Large intestine (tissue), 12 donors: ENCODE measurements at places on chromosomes 11 and 22. TPM values are rescaled to one million over a fixed set of nuclear protein-coding genes. Genes with fewer than 3 reads are reported as not detected.

DNA sequence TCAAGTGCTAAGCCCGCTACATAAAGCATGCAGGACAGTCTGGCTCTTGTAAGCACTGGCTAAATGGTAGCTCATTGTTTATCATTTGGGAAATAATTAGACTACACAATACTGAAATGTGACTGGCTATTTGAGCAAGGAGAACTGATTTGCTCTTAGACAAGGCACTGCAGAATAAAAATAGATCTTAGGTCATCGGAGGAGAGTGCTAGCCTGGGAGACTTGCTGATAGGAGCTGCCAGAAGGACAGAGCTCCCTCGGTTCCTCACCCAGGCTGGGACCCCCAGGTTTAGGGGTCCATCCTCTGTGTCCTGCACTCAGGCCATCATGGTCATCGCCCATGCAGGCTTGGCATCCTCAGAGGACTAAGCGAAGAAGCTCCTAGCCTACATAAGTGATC lies 184.4 kb upstream of the NCAM1 start:
- no peak for DNase-seq

- no peak for DNase-seq
These were observed 60.1 kb downstream of the TRPC6 start for GRCh38 chr11:101523634-101524260.

DNA sequence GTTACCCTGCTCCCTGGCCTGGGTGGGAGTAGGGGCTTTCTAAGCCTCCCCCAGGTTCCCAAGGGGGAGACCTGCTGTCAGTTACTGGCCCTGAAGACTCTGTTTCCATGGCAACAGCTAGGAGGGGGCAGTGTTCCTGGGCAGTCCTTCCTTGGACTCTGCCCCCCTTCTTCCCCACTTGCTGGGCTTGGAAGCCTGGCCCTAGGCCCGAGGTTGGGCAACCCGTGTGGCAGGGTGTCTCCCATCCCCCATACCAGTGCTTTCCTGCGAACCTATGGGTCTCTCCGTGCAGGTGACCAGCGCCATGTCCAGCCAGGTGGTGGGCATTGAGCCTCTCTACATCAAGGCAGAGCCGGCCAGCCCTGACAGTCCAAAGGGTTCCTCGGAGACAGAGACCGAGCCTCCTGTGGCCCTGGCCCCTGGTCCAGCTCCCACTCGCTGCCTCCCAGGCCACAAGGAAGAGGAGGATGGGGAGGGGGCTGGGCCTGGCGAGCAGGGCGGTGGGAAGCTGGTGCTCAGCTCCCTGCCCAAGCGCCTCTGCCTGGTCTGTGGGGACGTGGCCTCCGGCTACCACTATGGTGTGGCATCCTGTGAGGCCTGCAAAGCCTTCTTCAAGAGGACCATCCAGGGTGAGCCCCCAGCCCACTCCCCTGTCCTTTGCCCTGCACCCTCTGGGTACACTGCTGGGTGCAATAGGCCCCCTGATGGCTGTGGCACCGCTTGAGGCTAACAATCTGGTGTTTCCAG lies 1.7 kb downstream of the ESRRA start:
- peak; percentile 90 for DNase-seq

GRCh38 chr11:2612884-2613571 lies 86.8 kb downstream of the KCNQ1OT1 start:
- peak; percentile 56 for DNase-seq

GRCh38 chr11:75768909-75769771 lies 562 bp downstream of the DGAT2 start:
- DNase-seq = no peak

DNA sequence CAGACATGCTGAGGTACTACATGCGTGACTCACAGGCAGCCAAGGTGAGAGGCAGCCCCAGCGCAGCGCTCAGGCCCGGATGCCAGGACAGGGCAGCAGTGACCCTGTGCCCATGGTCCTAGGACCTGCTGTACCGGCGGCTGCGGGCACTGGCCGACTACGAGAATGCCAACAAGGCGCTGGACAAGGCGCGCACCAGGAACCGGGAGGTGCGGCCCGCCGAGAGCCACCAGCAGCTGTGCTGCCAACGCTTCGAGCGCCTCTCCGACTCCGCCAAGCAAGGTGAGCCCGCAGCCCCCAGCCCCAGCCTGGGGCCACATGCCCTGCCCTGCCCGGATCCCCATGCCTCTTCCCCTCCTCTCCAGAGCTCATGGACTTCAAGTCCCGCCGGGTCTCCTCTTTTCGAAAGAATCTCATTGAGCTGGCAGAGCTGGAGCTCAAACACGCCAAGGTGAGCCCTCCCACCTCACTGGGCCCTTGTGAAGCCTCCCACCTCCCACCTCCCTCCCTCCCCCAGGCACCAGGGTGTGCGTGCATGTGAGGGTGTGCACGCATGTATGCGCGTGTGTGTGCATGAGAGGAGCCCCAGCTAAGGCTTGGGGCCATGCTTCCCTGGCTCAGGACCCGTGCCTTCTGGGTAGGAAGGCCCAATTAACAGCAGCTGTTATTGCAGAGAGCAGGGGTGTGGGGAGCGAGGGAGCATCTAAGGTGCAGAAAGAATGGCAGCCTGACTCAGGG lies 5.3 kb downstream of the CFL1 start:
- DNase-seq = peak; percentile 4

DNA sequence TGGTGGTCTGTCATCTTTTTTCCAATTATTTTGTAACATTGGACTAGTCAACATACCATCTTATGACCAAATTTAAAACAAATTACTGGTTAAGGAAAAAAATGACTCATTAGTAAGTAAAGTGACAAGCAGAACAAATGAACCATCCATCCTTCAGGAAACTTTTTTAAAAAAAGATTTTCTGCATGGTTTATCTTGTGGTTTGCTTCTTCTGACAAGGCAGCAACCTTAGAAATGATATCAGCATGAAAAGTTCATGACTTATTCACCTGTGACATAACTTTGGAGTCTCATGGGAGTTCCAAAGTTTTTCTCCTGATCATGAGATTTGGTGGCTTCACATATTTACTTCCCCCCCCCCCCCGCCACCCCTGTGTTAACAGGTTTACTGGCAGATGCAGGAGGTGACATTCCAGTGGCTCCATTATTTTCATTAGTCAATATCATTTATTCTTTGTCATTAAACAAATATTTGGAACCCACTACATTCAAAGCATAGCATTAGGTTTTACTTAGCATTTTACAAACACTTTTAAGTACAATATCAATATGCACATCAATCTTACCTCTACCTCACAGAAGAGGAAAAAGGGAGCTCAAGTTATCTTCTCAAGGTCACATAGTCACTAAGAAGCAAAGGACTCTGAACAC lies 40.7 kb downstream of the DCUN1D5 start:
- no peak for DNase-seq

Gene SLC43A1
- 16.0 TPM for polyA plus RNA-seq

Gene MAPK8IP1
- polyA plus RNA-seq = 9.0 TPM
